ENCODE measurements at places on chromosomes 1 and 21. TPM values are rescaled to one million over a fixed set of nuclear protein-coding genes. Genes with fewer than 3 reads are reported as not detected.
A peak's percentile ranks its signal among the peaks of the same experiment; 100 is the strongest.

GRCh38 chr1:27690183-27690582 is 18.2 kb upstream of the IFI6 start:
- no peak for DNase-seq

- no peak for DNase-seq
Measured at GRCh38 chr1:159162516-159163265, 8.7 kb upstream of the CADM3 start.

- DNase-seq, result no peak
Measured at GRCh38 chr1:64469116-64469976, 583 bp upstream of the CACHD1 start.

DNA sequence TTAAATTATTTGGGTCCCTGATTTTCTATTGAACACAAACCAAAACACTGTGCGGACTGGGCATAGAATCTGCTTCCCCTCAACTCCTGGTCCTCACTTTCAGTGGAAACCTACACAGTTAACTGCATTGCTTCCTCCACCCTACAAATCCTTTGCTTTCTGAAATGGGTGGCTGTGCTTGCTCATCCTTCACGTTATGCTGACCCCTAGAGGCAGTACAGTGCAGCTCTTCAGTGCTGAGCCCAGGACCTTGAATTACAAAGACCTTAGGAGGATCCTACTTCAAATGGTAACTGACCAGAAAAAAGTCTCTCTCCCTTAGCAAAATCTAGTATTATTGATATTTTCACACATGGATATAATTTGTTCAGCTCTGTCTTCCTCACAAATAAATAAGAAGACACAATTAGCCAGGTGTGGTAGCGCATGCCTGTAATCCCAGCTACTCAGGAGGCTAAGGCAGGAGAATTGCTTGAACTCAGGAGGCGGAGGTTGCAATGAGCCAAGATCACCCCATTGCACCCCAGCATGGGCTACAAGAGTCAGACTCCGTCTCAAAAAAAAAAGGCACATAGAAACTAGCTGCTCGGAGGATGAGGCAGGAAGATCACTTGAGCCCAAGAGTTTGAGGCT is 63.4 kb upstream of the L1TD1 start:
- peak; percentile 12 for DNase-seq

GRCh38 chr1:31183927-31184554 is 55.6 kb downstream of the NKAIN1 start:
- DNase-seq, result peak; percentile 1

The WDR64 gene
- 0.14 TPM for total RNA-seq

The CA6 gene
- total RNA-seq, result 2.4 TPM

DNA sequence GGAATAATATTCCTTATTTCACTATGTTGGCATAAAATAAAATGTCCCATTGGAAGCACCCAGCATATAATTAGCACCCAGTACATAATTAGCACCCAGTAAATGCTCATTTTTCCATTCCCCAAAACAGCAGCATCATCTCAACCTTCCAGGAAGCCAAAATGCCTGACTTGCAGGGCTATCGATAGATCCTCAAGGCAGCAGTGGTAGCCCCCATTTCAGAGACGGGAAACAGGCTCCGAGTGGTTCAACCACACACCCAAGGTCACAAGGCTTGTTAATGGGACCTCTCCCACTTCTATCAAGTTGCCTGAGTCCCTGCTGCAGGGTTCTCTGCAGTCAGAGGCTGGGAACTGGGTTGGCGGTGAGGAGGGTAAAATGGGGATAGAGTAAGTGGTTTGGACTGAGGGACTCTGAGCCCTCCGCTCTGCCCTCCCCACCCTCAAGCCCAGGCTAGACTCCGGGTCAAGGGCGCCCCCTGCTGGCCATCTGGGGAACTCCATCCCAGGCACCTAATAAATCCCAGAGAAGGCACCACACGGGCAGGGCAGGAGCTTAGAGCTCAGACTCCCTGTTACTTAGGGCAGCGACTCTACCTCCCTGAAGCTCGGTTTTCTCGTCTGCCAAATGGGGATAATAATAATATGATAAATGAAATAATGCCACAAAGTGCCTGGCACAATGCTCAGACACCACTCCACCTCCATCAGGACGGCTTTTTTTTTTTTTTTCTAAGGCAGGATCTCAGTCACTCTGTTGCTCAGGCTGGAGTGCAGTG is 21.9 kb upstream of the LAPTM5 start:
- DNase-seq, result peak; percentile 96

DNA sequence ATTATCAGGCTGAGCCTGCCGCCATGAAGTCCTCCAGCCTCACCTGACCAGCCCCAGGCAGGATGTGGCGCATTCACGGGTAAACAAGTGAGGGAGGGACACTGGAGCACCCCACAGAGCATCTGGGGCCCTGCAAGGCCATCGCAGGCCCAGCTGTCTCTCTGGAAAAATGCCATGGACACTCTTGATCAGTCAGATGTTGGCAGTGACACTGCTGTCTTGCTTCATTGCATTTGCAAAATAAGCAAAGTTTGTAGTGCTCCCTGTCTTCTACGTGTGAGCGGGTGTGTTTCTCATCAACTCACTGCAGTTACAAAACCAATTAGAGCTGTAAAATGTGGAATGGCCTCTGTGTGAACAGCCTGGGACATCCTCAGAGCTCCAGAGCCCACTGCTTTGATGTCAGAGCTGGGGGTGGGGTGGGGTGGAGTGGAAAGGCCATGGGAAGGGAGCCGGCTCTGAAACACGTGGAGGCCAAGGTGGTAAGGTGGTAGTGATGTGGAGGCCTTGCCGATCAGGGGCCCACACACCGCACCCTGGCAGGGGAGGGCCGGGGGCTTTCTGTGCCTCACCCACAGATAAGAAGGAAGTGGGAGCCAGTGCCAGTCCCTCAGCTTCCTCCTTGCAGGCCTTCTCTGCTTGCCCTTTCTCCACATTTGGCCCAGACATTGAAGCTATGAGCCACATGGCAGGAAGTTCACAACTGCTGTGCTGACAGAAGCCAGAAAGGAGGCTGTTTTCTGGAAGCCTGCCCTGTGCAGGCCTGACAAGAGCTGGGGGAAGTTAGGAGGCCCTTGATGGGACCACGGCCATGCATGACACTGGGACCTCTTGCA is 254.9 kb downstream of the RHOU start:
- DNase-seq, result no peak

The PROX1 gene
- not detected for total RNA-seq

The RHOC gene
- 7.9 TPM for total RNA-seq

The INAVA gene
- not detected for total RNA-seq

GRCh38 chr1:229029879-229030235 is 241.1 kb upstream of the RAB4A start:
- DNase-seq, result no peak

GRCh38 chr1:180841415-180841814 is 71.3 kb upstream of the KIAA1614 start:
- DNase-seq, result no peak

The ANKRD65 gene
- not detected for total RNA-seq

DNA sequence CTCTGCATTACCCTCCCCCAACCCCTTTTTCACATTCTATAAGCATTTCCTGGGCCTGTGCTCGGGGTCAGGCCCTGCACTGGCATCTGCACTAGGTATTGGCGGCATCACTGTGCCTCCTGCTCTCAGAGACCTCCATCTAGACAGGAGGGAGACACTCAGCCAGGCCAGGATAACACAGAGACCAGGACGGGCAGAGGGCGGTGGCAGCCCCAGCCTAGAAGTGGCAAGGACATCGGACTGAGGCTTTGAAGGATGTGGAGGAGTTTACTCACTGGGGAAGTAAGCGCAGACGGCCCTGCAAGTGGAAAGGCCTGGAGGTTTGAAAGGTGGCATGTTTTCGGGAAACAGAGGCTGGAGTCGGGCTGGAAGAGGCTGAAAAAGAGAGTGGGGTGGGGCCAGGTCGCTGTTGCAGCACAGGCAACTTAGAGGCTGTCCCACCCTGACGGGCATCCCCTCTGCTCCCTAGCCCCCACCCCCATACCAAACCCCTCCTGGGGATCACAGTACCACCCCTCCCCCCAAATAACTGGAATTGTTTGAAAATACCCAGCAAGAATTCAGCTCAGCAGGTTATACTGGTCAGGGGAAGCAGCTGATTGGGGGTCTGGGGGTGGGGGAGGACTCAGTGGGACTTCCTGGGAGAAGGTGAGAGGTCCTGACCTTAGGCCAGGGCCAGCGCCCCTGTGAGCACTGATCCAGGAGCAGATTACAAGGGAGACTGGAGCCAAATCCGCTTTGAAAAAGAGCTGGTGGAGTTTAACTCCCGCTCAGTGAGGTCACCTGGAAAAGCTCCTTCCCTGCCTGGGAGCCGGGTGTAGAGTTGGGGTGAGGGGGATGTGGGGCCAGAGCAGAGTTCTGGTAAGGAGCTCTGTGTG is 121.8 kb upstream of the WNT4 start:
- DNase-seq, result no peak

The NOTCH2 gene
- total RNA-seq, result 25.5 TPM

DNA sequence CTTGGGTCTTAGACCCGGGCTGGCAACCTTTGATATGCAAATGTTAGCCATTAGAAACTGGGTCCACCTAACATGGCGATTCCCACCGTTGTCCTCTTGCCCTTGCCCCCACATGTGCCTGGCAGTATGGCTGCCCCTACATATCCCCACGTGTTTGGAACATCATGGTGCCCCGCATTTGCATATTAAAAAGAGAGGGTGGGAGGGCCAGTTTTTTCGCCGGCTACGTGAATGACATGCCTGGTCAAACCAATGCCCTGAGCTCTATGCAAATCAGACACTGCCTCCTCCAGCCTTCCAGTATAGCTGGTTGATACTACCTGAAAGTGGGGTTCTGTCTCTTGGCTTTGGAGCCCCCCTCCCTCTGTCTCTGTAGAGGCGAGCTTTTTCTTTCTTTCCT is 133.0 kb downstream of the CDC42BPA start:
- DNase-seq, result no peak

DNA sequence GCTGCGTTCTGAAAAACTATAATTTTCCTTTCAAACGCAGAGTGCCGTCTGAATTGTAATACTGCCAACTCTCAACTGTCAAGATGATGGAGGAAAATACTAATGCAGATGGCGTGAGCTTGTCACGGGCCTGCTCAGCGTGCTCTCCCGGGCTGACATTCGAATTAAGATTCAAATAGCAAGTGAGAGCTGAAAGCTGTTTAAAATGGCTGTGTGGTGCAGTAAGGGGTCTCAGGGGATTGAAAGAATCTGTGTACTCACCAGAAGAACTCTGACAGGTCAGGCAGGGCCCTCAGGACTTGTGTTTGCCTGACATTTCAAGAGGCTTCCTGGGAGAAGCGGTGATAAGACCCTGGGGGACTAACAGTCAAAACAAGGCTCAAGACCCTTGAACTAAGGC is 33.1 kb downstream of the ZMYND12 start:
- DNase-seq, result no peak
